ENCODE measurements at places on chromosomes 12 and 14.

DNA sequence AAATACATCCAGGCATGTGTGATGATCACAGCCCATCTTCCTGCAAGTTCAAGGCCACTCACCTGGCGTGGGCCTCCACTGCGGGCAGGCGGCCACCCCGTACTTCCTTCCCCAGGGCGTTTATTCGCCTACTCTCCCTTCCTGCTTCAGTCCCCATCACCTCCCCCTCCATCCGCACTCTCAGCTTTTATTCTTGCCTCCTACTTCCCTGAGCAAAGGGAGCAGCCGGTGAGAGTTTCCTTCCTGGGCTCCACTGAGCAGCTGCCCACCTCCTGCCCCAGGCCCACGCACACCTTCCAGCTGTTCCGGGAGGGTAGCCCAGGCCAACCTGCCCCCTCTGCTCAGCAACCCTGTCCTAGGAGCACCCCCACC lies 4.1 kb downstream of the CYP46A1 start:
- DNase-seq = no peak

DNA sequence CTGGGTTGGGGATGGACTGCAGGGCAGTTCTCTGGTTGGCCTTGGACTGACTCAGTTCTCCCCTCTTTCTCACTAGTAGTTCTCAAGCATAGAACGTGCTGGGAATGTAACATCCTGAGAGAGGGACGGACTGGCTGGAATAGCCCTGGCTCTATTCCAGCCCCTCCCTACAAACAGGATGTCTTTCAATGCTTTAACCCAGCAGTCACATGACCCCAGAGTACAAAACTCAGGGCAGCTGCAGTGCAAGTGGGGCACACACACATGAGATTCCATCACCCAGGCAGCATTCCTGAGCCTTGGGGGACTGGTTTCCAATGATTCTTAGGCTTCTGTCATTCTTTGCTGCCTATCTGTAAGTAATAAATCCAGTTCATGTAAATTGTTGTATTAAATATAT lies 1.6 kb upstream of the ACOT6 start:
- no peak for DNase-seq

GRCh38 chr14:85214471-85214870 lies 315.5 kb upstream of the FLRT2 start:
- no peak for DNase-seq

DNA sequence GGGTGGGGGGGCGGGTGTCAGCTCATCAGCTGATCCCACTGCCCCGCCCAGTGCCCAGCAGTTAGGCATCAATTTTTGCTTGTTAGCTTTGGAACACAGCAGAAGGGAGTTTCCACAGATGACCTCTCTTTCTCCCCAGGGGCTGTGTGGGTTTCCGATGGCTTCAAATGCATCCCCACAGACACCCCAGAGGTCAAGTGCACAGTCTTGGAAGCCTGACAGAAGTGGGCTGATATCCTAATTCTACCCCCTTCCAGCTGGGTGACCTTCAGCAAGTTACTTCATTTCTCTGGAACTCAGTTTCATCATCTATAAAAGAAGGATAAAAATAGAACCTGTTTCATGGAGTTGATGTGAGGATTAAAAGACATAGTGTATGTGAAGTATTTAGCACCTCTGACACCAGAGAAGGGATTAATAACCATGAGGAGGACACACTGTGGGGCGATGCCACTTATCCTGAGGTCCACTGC lies 22.0 kb downstream of the TTC9 start:
- DNase-seq = no peak

- no peak for DNase-seq
Measured at GRCh38 chr14:89858089-89858488, 96.4 kb downstream of the EFCAB11 start.

DNA sequence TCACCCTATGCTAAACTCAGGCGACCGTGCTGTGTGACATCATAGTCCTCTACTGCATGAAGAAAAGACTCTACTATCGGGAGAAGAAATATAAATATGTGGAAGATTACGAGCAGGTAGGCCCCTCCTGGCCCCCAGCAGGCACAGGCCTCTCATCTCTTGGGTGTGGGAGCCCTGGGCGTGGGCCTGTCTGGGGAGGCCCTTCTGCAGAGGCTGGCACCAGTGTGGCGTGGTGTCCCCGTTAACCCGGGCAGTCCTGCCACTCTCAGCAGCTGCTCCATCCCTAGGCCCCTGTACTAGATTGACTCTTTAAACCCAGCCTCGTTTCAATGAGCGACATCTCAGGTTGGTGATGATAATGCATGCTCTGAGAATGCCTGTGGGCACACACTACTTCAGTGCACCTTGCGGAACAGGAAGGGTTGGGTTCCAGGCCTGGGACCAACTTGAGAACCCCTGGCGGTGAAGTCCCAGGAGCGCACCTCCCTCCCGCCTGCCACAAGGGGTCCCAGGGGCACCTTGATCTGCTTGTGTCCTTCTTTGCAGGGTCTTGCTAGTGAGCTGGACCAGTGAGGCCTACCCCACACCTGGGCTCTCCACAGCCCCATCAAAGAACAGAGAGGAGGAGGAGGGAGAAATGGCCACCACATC lies 23.2 kb downstream of the P2RX4 start:
- DNase-seq = no peak

GRCh38 chr14:88166616-88167015 lies 156.5 kb downstream of the KCNK10 start:
- no peak for DNase-seq

GRCh38 chr12:104673696-104674482 lies 217.1 kb downstream of the CHST11 start:
- DNase-seq = no peak

GRCh38 chr12:109652233-109652976 lies 61.2 kb upstream of the FAM222A start:
- DNase-seq = no peak

- DNase-seq = no peak
Measured at GRCh38 chr14:56805201-56805991, 4.9 kb downstream of the OTX2 start.

Data from activated effector memory CD4-positive, alpha-beta T cell treated with Interleukin-2 at 50 U/mL for 16 hours (primary cell).